ENCODE measurements at places on chromosomes 7 and 10. TPM values are rescaled to one million over a fixed set of nuclear protein-coding genes. Genes with fewer than 3 reads are reported as not detected.

GRCh38 chr10:74502963-74503608 lies 323.3 kb upstream of the KAT6B start:
- no peak for DNase-seq

DNA sequence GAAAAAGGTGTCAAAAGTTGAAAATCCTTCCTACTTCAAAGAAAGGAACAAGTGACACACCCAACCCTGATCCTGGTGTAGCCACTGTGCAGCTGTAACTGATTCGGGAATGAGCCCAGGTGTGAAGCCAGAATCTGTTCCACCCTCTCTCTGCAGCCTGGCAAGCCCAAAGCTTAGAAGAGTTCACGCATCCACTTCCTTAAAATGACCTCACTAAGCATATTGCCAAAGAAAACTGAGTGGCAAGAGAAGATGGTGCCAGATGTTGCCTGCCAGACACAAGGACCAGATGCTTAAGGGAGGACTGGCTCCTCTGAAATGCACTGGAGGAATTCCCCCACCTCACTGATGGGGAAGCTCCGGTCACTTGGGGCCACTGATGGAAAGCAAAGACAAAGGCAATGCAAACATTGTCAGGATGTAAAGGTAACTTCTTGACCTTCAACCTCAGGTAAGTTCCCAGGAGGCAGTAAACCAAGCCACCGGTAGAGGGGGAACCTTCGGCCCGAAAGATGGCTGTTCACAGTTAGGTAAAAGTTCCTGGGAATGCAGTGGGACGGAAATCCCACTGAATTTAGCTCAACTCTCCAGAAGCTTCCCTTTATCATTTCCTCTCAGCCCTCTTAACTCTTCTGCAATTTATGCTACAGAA lies 554.9 kb downstream of the KCNMA1 start:
- no peak for DNase-seq

- no peak for DNase-seq
These were observed 245.7 kb downstream of the STK31 start for GRCh38 chr7:23955600-23956149.

GRCh38 chr7:79880312-79880711 lies 254.3 kb upstream of the GNAI1 start:
- DNase-seq = no peak

DNA sequence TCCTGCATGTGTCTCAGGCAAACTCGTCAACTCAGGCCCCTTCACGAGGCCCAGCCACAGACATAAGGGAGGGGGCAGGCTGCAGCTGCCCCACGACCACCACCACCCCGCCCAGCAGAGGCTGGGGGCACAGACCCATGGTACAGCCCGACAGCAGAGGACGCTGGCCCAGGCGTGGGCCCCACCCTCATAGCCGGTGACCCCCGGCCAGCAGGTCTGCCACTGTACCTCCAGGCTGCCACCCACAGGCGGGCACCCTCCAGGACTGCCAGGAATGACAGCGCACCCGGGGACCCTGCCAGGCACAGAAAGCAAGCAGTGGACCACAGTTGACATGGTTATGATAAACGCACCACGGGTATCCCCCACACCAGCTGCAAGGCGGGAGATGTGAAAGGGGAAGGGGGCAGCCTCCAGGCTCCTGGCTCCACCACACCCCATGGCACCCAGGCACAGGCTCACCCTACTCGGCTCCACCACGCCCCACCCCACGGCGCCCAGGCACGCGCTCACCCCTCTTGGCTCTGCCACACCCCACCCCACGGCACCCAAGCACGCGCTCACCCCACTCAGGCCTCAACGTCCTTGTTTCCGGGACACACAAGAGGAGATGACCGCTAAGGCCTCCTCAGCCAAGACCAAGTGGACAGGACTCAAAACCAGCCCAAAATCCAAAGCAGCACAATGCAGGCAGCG lies 135.9 kb downstream of the MAD1L1 start:
- no peak for DNase-seq

DNA sequence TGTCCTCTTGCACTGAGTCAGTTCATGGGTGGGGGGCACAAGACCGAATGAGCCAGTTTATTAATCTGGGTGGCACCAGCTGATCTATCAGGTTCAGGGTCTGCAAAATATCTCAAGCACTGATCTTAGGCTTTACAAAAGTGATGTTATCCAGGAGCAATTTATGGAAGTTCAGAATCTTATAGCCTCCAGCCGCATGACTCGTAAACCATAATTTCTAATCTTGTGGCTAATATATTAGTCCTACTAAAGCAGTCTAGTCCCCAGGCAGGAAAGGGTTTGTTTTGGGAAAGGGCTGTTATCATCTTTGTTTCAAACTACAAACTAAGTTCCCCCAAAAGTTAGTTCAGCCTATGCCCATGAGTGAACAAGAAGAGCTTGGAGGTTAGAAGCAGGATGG lies 33.9 kb downstream of the AKR1C8 start:
- no peak for DNase-seq

- DNase-seq = no peak
These were observed 112.8 kb upstream of the AHR start for GRCh38 chr7:17185690-17186070.

GRCh38 chr7:127910670-127911069 lies 120.6 kb downstream of the LRRC4 start:
- no peak for DNase-seq

DNA sequence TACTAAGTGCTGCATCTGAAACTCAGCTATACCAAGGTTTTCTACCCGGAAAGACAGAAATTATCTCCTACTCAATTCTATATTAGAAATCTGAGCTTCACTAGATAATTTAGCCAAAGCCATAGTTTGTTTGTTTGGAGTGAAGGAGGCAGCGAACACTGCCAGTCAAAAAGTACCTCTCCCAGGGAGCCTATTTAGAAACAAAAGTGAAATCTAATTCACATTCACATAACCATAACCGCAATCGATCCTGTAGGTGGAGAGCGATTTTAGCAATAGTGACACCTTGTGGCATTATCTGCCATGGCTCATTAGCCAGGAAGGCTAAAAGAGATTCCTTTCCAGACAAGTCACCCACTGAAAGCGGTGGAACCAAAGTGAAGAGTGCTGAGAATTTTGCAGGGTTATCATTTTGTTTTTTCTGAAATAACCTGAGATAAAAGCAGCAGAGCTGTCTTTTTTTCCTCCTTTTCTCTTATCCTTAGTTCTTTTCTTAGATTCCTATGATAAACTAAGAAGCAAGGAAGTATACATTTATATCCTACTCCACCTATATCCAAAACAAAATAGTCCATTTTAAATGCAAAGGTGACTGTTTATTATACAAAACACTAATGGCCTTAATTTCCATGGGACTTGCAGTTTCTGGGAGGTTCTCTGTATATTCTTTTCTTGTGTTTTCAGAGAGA lies 83.7 kb upstream of the BET1 start:
- DNase-seq = peak; percentile 47

DNA sequence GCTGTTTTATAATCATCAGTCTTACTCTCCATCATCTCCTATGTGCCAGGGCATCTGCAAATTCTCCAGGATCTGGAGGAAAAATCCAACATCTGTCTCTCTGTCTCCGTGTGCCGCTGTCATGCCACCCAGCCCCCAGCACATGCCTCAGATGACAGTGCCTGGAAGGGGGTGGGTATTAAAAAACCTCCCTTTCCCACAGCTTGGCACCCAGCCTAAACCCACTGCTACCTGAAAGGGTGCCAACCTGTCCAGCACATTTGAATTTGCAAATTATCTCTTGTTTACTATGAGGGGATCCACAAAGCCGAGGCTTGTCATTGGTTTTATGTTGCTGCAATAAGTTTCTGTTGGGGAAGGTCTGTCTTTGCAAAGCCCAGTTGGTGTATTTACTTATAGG lies 73.1 kb downstream of the EMX2 start:
- DNase-seq = no peak

DNA sequence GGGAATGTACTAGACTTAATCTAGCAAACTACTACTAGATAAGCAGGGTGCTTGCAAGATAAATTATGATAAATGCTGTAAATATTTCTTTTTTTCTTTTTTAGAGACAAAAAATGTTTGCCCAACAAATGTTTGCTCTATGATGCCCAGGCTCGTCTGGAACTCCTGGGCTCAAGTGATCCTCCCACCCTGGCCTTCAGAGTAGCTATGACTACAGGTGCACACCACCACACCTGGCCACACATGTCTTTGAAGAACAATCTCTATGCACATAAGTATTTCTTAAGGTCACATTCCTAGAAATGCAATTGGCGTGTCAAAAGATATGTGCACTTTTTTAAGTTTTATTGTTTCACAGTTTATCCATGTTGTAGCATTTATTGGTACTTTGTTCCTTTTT lies 179.6 kb upstream of the FRMD4A start:
- DNase-seq = no peak

GRCh38 chr10:116636976-116637375 lies 16.2 kb downstream of the PNLIPRP2 start:
- DNase-seq = no peak

GRCh38 chr7:30965883-30966282 lies 2.1 kb downstream of the GHRHR start:
- DNase-seq = no peak

DNA sequence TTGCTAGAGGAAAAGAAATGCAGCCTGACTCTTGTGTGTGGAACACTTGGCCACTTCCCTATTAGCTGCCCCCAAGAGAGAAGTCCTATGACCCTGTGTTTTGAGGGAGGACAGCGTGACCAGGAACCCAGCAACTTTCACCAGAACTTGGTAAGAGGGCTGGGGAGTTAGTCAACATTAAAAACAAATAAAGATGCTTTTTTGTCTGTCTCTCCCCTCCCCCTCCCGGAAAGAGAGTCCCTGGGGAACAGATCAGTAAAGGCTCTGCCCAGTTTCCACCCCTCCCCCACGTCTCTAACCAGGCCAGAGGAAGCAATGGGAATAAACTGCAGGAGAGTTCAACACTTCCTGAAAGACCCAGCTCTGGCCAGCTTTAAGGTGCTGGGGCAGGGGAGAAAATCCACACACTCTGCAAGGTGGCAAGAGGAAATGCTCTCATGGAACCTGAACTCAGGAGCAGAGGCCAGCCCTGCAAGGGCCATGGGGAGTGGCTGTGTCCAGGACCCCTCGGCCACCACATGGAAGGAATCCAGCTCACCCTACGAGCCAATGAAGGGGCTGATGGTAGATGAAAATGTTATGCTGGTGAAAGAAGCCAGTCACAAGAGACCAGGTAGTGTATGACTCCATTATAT lies 21.5 kb downstream of the SH3PXD2A start:
- DNase-seq = no peak

- DNase-seq = no peak
These were observed 290.0 kb upstream of the MKI67 start for GRCh38 chr10:128416231-128416630.

DNA sequence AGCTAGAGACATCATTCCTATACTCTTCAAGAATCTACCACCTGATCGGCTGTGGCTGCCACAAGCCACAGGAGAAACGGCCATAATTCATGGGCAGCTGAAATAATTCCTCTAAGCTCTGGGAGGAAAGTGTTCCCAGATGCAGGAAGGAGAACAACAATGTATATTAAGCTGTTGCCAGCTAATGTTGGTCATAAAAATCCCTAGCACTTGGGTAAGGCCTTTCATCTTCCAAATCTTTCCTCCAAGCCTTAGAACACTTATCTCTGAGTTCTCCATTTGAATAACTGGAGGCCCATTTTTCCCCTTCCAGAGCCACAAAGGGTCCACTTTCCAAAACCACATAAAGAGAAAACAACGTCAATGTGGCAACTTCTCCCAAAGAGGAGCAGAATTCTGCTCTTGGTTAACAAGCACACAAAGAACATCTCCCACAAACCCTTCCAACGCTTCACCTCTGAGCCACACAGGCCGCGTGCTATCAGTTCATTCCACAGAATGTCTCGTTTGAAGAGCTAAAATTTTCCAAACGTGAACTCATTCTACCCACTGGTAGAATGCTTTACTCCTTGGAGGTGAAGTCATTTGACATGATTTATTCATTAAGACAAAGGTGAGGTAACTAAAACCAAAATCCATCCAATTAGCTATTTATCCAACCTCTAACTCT lies 11.2 kb downstream of the KCNMA1 start:
- no peak for DNase-seq

DNA sequence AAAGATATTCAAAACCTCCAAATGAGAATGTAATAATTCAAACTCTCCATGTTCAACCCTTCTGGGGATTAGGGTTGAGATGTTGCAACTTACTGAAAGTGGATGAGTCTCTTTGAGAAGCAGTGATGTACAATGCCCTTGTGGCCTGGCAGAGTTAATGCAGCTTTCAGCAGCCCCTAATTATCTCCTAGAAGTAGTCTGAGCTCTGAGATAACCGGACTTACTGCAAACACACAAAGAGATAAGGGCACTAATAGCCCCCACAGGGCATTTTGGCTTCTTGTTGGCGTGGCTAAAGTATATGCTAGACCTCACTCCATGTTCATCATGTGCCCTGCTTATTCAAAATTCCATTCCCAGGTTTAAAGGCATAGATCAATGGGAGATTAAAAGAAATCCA lies 404.7 kb downstream of the NEBL start:
- no peak for DNase-seq

DNA sequence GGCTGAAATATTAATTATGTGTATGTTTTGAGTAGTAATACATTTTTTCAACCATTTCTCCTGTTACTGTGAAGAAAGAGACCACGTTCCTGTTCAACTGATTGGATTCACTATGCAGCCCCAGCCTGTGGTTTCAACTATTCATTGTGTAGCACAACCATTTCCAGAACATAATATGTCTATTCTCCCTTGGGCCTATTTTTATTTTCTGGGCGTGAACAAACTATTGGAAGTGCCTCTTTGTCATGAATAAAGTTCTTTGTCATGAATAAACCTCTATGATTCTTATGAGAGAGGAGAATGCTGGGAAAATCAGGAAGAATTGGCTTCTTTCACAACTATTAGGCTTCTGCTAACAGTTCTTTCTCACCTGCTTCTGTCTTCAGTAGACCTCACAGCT lies 152.4 kb downstream of the GNAT3 start:
- DNase-seq = no peak

DENND2A gene
- not detected for total RNA-seq

CPN1 gene
- not detected for total RNA-seq

ZNF777 gene
- 18.9 TPM for total RNA-seq

MOGAT3 gene
- total RNA-seq = not detected

AGR2 gene
- not detected for total RNA-seq

JAKMIP3 gene
- 0.28 TPM for total RNA-seq

PGAM2 gene
- 0.43 TPM for total RNA-seq

VENTX gene
- not detected for total RNA-seq

TFPI2 gene
- not detected for total RNA-seq

ABCC2 gene
- total RNA-seq = 0.70 TPM

CYP2W1 gene
- total RNA-seq = not detected

FAM200A gene
- total RNA-seq = 5.6 TPM

Measured in activated naive CD8-positive, alpha-beta T cell treated with anti-CD3 and anti-CD28 coated beads for 36 hours (primary cell).